HepG2 (cell line): ENCODE measurements at places on chromosomes 7 and 10. TPM values are rescaled to one million over a fixed set of nuclear protein-coding genes. Genes with fewer than 3 reads are reported as not detected.

GRCh38 chr7:152596824-152597223 lies 79.1 kb downstream of the XRCC2 start:
- H3K4me1 ChIP-seq: no peaks in the 10 kb centered on the region
- DNase-seq: no peak
- no peak overlapping the region for H3K27ac ChIP-seq
- H3K4me3 ChIP-seq: no peak overlapping the region
- no peaks in the 10 kb centered on the region for H3K27me3 ChIP-seq

GRCh38 chr7:155847821-155848435 lies 35.7 kb upstream of the SHH start:
- no peak for DNase-seq
- H3K27me3 ChIP-seq: peaks cover 6% of the 10 kb centered on the region
- no peaks in the 10 kb centered on the region for H3K36me3 ChIP-seq
- peaks cover 15% of the 10 kb centered on the region for H3K4me1 ChIP-seq

The ADRA2A gene
- not detected in 2 replicates for total RNA-seq

The MAPK8 gene
- total RNA-seq: 47.3 and 64.5 TPM in 2 replicates
